Brain microvascular endothelial cell (primary cell): ENCODE measurements at places on chromosomes 6 and 20.
A peak's percentile ranks its signal among the peaks of the same experiment; 100 is the strongest.

GRCh38 chr20:9551808-9552550, 37.6 kb downstream of the LAMP5 start:
- DNase-seq, result no peak

- DNase-seq, result peak; percentile 1
Observed at GRCh38 chr6:71733970-71734899, 152.1 kb upstream of the RIMS1 start.

DNA sequence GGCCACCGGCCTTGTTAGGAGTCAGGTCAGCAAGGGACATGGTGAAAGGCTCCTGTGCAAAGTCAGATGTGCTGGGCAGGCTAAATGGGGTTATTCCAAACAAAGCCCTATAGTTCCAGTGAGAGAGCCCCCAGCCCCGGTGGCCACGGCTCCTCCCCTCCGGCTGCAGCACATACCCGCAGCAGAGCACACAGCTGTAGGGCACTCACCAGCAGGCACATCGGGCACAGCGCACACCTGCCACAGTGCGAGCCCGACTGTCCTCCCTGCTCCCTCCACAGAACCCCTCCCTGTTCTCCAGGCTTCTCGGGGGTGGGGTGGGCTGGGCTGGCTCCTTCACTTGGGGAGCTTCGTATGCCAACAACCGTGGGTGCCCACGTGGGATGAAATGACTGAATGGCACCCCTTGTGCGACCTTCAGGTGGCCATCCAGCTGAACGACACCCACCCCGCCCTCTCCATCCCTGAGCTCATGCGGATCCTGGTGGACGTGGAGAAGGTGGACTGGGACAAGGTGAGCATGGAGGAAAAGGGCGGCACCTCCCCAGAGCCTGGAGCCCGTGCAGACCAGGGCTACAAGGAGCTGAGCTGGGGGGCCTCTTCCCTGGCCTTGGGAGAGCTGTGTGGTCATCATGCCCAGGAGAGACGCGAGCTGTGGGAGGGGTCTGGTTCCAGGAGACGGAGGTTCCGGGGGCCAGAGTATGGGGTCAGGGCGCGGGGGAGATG, 30.9 kb downstream of the PYGB start:
- DNase-seq, result no peak

DNA sequence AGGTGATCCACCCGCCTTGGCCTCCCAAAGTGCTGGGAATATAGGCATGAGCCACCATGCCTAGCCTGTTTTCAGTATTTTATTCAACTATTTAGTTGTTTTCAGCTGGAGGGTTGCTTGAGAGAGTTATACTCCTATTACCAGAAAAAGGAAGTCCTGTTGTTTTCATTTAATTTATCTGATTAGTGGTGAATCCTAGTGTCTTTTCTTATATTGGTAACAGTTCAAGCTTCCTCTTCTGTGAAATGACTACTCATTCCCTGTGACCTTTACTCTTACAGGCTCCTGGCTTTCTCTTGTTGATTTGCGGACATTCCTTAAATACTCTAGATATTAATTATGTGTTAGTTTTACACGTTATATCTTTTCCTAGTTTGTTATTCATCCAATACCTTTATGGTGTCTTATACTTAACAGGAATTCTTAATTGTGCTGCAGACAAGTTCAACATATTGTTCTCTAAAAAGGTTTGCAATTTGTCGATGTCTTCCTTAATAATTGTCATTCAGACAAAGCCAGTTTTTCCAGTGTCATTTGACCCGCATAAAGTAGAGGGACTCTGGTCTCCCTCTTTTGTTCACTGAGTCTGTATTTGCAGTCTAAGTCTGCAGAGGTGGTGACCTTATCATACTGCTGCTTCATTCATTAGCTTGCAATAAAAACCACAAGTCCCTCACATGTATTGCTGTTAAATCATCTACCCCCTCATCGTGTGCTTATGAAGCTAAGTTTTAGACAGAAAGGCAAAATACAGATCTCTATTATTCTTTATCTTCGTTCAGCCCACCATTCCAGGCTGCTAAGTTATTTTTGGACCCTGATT, 51.4 kb downstream of the ZBTB9 start:
- no peak for DNase-seq

- no peak for DNase-seq
Observed at GRCh38 chr6:42370323-42370985, 81.3 kb downstream of the TRERF1 start.
